ENCODE measurements at places on chromosomes 5 and 9.

- no peak for DNase-seq
Observed at GRCh38 chr9:97993000-97993399, 9.9 kb downstream of the ANP32B start.

- DNase-seq: no peak
Observed at GRCh38 chr5:172388246-172388733, 66.0 kb downstream of the SH3PXD2B start.

- no peak for DNase-seq
Observed at GRCh38 chr5:73913971-73914370, 288.0 kb downstream of the ARHGEF28 start.

GRCh38 chr5:134844252-134844651, 1.5 kb upstream of the C5orf24 start:
- no peak for DNase-seq

DNA sequence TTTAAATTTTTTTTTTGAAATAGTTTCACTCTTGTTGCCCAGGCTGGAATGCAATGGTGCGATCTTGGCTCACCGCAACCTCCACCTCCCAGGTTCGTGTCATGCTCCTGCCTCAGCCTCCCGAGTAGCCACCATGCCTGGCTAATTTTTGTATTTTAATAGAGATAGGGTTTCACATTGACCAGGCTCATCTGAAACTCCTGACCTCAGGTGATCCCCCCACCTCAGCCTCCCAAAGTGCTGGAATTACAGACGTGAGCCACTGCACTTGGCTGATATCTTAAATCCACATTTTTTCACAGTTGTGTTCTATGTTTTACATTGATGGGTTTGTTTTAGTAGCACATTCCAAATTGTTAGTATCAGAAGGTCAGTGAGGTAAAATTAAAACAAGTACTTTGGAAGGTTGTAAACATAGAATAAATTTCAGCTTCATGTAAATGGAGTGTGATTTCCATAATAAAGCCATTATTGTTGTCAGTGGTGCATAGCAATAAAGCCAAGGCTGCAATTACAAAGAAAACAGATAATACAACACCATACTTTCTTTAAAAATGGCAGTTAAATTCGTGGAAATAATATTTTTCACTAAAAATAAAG, 287.2 kb downstream of the ARRDC3 start:
- no peak for DNase-seq

GRCh38 chr9:101400120-101400519, 1.5 kb downstream of the ZNF189 start:
- DNase-seq: no peak

DNA sequence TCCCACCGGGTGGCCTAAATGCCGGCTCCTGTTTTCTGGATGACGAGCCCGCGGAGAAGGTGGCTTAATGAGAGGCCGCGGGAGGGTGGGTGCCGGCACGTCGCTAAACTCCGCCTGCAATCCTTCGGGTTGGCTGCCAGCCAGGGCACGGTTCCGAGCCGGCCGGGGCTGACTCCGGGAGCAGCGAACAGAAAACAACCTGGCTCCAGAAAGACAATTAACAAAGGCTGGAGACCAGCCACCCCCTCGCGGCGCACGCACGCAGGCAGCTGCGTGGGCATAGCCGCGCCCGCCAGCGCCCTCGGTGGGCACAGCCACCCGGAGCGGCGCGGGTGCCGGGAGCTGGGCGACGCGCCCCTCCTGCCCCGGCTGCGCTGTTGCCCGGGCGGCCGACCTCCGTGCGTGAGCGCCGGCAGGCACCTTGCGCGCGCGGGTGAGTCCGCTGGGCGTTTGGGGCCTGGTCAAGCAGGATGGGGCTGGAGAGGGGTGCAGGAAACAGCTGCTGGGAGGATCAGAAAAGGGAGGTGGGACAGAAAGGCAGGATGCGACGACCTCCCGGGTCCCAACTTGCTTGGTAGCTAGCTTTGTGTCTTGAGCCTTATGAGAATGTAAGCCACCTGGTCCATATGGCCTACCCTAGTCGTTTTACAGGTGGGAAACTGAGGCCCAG, at the start of gene ARHGEF37:
Gene ARHGEF37, plus strand, starts transcription at position 307 of the 670 bp plus-strand sequence. CDS start 16,272 bp downstream, outside the sequence.
- DNase-seq: no peak

DNA sequence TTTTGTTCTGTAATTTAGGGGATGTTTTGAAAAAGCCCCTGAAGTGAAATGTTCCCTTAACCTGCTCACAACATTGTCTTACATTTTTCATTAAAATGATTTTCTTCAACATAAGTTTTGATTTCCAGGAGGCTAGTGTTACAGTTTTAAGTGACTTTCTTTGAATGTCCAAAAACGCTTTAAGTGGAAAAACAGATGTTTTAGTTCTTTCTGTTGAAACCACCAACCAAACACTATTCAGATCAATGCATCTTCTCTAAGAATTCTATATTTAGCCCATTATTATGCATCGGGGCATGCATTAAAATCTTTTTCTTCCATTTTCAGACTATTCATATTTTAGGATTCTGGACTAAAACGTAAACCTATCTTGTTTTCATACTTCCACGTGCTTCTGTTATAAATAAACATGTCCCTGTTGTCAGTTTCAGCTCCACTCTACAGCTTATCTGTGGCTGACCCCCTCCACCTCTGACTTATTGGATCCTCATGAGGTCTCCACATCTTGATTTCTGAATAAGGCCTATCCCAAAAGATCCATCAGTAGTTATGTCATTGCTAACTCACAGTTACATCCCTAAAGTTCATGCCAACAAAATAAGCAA, 882.3 kb upstream of the SEMA6A start:
- no peak for DNase-seq

DNA sequence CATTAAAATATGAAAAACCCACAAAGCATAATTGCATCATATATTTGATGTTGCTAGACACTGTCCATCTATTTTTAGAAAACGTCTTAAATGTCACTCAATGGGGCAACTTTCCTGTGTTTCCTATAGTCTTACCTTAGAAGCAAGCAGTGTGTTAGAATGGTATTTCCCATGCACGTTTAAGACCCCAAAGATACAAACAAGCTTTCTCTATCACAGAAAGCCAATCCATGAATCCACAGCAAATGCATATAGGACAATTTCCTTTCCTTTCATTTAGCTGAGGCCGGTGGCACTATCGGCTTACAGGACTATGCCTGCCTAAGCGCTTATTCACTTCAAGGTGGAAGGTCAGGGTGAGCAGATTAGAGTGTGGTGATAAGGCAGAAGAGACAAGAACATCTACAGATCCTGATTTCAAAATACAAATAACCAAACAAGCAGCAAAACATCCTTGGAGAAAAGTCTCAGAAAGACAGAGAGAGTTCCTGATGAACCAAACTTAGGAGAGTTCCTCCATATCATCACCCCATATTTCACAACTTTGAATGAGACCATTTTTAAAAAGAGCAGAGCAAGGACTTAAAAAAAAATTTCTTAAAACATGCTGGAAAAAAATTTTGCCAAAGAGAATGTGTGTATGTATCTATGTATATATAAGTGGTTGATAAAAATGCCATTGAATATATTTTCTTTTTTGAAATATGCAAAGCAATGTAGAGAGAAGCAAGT, 57.2 kb downstream of the MEF2C start:
- no peak for DNase-seq

- DNase-seq: peak; percentile 97
Observed at GRCh38 chr5:27472000-27472763, 433.8 kb upstream of the CDH9 start.

DNA sequence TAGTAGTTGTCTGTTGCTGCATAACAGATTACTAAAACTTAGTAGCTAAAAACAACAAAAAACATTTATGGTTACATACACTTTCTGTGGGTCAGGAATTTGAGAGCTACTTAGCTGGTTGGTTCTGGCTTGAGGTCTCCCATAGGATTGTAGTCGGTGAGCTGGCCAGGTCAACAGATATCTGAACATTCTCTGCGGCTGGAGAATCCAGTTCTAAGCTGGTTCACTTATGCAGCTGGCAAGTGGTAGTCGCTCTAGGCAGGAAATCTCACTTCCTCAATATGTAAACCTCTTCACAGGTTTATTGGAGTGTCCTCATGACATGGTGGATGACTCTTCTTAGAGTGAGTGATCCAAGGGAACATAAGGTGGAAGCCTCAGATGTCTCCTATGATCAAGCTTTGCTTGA, 65.7 kb upstream of the TNFAIP8 start:
- peak; percentile 77 for DNase-seq

- no peak for DNase-seq
Observed at GRCh38 chr9:82526577-82526976, 536.4 kb downstream of the RASEF start.

GRCh38 chr9:104903609-104904008, 24.3 kb downstream of the ABCA1 start:
- no peak for DNase-seq

GRCh38 chr9:8732367-8733075, 932.9 kb upstream of the DMAC1 start:
- DNase-seq: no peak

DNA sequence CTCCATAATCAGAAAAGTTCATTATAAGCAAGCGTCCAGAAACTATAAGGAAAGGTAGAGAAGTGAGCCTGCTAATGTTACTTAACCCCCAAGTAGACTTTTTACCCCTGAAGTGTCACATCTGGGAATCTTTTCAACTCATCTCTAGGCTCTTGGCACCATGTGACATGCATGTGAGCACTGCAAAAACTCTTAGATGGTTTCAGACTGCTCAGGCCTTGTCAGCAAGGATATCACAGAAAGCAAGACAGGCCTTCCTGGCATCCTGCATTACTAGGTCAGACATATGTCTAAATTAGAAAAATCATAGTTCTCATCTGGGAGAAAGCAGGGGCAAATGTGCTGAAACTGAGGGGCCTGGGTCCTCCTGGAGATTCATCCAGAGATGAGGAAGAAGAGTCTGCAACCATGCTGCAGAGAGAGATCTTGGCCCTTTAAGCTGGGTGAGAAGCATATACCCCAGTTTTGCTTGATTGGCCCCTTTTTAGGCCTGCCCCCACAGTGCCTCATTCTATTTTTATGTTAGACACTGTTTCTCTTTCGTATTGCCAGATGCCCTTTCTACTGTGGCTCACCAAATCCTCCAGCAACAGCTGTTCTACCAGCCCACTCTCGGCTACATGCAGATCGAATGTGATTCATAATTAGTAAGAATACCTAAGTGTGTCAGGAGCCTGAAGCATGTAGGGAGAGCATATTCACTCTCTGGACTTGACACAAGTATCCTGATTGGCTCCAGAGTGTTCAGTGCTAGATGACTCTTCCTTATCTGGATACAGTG, 19.0 kb downstream of the TMEM8B start:
- DNase-seq: no peak

DNA sequence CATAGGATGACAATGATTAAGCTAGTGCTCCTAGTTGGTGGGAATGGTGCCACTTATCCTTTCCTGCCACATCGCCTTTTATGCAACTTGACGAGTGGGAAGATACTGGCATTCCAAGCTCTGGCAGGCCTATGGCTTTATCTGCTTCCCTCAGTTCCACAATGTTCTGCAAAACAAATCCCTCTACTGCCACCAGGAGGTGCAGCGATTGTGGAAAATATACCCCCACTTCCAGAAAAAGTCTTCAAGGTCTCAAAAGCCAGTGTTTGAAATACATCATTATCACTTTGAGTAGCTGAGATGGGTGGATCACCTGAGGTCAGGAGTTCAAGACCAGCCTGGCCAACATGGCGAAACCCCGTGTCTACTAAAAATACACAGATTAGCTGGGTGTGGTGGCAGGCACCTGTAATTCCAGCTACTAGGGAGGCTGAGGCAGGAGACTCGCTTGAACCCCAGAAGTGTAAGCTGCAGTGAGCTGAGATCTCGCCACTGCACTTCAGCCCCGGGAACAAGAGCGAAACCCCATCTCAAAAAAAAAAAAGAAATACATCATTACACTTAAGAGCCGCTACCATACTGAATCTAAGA, 3.4 kb downstream of the CLINT1 start:
- no peak for DNase-seq

DNA sequence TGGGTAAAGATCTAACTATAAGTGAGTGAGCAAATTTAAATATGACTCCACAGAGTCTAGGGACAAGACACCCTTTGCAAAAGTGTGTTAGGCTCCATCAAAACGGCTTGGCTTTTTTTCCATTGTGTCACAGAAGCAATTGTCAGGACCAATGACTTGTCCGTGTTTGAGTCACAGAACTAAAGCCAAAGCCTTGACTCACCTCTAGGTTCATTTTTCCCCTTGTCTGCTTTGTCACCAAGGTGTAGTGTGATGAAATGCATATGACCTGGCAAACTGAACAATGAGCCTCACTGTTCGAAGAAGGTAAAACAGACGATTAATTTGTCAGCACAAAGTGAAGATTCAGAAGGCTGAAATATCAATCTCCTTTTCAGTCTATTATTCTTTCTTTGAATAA, 331.0 kb downstream of the GLIS3 start:
- DNase-seq: no peak

DNA sequence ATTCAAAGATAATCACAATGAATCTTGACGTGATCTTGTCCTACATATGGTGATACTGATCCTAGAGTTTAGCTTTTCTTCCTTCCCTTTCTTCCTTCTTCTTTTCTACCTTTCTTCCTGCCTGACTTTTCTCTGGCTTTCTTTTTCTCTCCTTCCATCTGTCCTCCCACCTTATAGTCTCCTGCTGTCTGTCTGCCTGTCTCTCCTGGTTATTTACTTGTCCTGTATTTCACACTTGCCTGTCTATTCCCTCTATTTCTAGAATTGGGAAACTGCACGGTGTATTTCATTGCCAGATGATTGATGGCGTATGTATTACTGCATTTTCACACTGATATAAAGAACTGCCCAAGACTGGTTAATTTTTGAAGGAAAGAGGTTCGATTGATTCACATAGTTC, 718.1 kb upstream of the CDH6 start:
- DNase-seq: no peak

- no peak for DNase-seq
Observed at GRCh38 chr9:36148311-36149051, 11.9 kb downstream of the GLIPR2 start.

DNA sequence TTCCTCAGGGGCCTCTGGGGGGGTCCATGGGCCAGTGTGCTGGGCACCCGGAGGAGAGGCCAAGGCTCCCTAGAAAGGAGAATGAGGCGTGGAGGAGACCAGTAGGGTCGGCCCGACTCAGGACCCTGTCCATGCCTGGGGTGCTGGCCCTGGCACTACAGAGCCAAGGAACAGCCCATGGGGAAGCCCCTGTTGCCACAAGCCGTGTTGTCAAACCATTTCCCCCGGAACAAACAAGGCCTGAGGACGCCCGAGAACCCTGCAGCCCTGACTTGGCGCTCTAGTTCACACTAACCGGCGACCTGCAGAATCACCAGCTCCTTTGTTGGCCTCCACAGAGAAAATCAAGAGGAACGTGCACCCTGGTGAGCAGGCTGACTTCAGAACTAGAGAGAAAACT, 41.6 kb upstream of the SLC12A7 start:
- DNase-seq: no peak

GRCh38 chr5:77218263-77218662, 7.8 kb downstream of the PDE8B start:
- no peak for DNase-seq

- DNase-seq: no peak
Observed at GRCh38 chr9:78314953-78315870, 18.3 kb downstream of the PSAT1 start.

Data from SIG-M5 (cell line).